ENCODE measurements at places on chromosomes 1 and 21. TPM values are rescaled to one million over a fixed set of nuclear protein-coding genes. Genes with fewer than 3 reads are reported as not detected.

Gene LCE1A
- total RNA-seq = not detected

Gene UROD
- 97.7 TPM for total RNA-seq

Gene ABCD3
- total RNA-seq = 31.1 TPM

Gene ERI3
- 50.2 TPM for total RNA-seq

GRCh38 chr1:102842606-102843005 lies 265.7 kb downstream of the COL11A1 start:
- H3K4me1 ChIP-seq = no peaks in the 10 kb centered on the region
- no peak for DNase-seq
- H3K27me3 ChIP-seq = no peaks in the 10 kb centered on the region
- H3K4me3 ChIP-seq = no peak overlapping the region

GRCh38 chr1:172719066-172719627 lies 60.2 kb downstream of the FASLG start:
- no peaks in the 10 kb centered on the region for H3K36me3 ChIP-seq
- H3K4me1 ChIP-seq = peaks cover 39% of the 10 kb centered on the region
- no peaks in the 10 kb centered on the region for H3K27me3 ChIP-seq
- no peak for DNase-seq

DNA sequence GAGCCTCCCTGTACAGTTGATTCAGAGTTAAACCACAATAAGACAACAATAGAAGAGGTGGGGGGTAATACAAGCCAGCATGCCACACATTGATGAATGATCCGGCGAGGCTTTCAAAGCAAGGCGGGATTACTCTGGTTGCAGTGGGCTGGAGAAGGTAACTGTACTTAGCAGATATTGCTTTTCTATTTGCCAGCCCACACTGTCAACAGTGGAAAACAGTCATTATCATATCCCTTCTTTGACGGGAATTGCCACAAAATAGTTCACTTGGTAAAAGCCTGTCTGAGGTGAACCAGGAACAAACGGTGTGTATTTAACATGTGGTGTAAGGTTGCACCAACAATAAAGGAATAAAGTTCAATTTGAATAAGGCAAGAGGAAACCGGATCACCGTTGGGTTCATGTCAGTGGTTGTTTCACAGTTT lies 5.8 kb upstream of the KCNJ15 start:
- DNase-seq = no peak
- H3K36me3 ChIP-seq = no peaks in the 10 kb centered on the region
- no peak overlapping the region for H3K4me3 ChIP-seq
- H3K4me1 ChIP-seq = peaks cover 15% of the 10 kb centered on the region
- H3K27ac ChIP-seq = no peak overlapping the region
- H3K27me3 ChIP-seq = peaks cover 34% of the 10 kb centered on the region

DNA sequence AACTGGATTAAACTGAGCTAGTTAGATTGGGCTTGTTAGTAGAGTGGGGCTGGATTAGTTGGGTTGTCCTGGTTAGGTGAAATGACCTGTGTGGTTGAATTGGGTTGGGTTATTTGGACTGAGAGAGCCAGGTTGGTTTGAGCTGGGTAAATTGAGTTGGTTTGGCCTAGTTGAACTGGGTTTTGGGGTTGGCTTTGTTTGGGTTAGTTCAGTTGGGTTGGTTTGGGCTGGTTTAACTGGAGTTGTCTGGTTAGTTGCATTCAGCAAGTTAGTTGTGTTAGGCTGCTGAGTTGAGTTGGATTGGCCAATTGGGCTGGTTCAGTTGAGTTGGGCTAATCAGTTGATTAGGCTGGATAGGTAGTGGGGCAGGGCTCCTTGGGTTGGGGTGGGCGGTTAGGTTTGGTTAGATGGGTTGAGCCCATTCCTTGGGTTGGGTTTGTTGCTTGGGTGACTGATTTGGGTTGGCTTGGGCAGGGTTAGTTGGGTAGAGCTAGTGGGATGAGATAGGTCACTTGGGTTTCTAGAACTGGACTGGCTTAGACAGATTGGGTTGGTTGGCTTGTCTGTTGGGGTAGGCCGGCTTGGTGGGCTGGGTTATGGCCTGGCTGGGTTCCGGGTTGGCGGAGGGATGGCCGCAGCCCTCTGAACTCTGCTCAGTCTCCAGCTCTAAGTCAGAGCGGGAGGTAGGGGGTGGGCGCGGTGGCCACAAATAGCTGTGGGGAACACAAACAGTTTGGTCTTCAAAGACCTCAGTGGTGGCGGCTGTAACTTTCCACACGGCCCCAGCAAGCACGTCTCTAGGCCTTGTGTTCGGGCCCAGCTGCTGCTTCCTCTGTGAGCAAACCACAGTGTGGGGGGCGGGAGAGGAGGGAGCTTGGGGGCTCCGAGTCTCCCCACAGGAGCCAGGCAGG lies 67.2 kb upstream of the RUNX3 start:
- no peak for DNase-seq
- no peak overlapping the region for H3K4me3 ChIP-seq
- H3K27ac ChIP-seq = peak overlapping the region; percentile 70
- peaks cover 8% of the 10 kb centered on the region for H3K36me3 ChIP-seq
- H3K4me1 ChIP-seq = peaks cover 66% of the 10 kb centered on the region
